Endothelial cell of coronary artery (primary cell): ENCODE measurements at places on chromosomes 7 and 10. TPM values are rescaled to one million over a fixed set of nuclear protein-coding genes. Genes with fewer than 3 reads are reported as not detected.

Gene PRPS1L1
- total RNA-seq = not detected in 2 replicates

Gene LRRC61
- total RNA-seq = 0.19 TPM in 1 of 2 replicates, not detected in the other

Gene CASTOR2
- total RNA-seq = 7.2 and 11.2 TPM in 2 replicates

Gene SYT15
- total RNA-seq = 0.09 and 0.56 TPM in 2 replicates

Gene EBF3
- 0.54 and 3.1 TPM in 2 replicates for total RNA-seq

Gene HYAL4
- total RNA-seq = under 0.01 TPM in 1 of 2 replicates, not detected in the other

Gene NAT16
- not detected in 2 replicates for total RNA-seq

Gene CYP2C19
- not detected in 2 replicates for total RNA-seq

Gene TFPI2
- 3.3 and 79.7 TPM in 2 replicates for total RNA-seq

Gene RELN
- total RNA-seq = 1.9 and 3.4 TPM in 2 replicates

Gene CELF2
- total RNA-seq = 10.5 and 12.0 TPM in 2 replicates

Gene NKX2-3
- total RNA-seq = not detected in 2 replicates

Gene HERPUD2
- 19.3 and 21.2 TPM in 2 replicates for total RNA-seq

Gene MINDY4
- 2.6 and 4.0 TPM in 2 replicates for total RNA-seq

Gene MPP7
- 0.09 and 0.56 TPM in 2 replicates for total RNA-seq

Gene PRLHR
- not detected in 2 replicates for total RNA-seq

Gene METTL27
- 0.09 and 2.5 TPM in 2 replicates for total RNA-seq

Gene PAPOLB
- under 0.01 and 0.09 TPM in 2 replicates for total RNA-seq

Gene SPDYE1
- total RNA-seq = not detected in 2 replicates

Gene OR2AE1
- total RNA-seq = 0.09 and 0.18 TPM in 2 replicates

Gene GHRHR
- 0.27 TPM in 1 of 2 replicates, not detected in the other for total RNA-seq

Gene OPN4
- total RNA-seq = not detected in 2 replicates

Gene PTPRN2
- total RNA-seq = 0.18 and 0.85 TPM in 2 replicates

Gene DMBT1
- not detected in 2 replicates for total RNA-seq

Gene PILRB
- total RNA-seq = 4.1 and 14.6 TPM in 2 replicates

Gene SNX10
- total RNA-seq = 0.19 and 0.54 TPM in 2 replicates

Gene MYO3A
- total RNA-seq = not detected in 2 replicates

Gene KLHDC10
- total RNA-seq = 24.8 and 26.4 TPM in 2 replicates

Gene SLC26A5
- total RNA-seq = not detected in 2 replicates

Gene HOXA7
- 0.45 and 1.0 TPM in 2 replicates for total RNA-seq

Gene TRPV5
- total RNA-seq = not detected in 2 replicates

Gene CAMK1D
- total RNA-seq = 0.63 and 1.6 TPM in 2 replicates

Gene H2BK1
- total RNA-seq = not detected in 2 replicates

Gene ACTL6B
- total RNA-seq = not detected in 2 replicates

Gene DNAJB9
- total RNA-seq = 24.9 and 38.0 TPM in 2 replicates

Gene LGI1
- not detected in 2 replicates for total RNA-seq

Gene PKD2L1
- not detected in 2 replicates for total RNA-seq

Gene PRKCQ
- total RNA-seq = 0.75 and 0.81 TPM in 2 replicates

Gene FHIP2A
- total RNA-seq = 18.5 and 24.4 TPM in 2 replicates

Gene PDZD7
- total RNA-seq = 0.27 and 0.85 TPM in 2 replicates

Gene CYP26C1
- 0.47 and 0.63 TPM in 2 replicates for total RNA-seq
